ENCODE measurements at places on chromosomes 16 and 17.

DNA sequence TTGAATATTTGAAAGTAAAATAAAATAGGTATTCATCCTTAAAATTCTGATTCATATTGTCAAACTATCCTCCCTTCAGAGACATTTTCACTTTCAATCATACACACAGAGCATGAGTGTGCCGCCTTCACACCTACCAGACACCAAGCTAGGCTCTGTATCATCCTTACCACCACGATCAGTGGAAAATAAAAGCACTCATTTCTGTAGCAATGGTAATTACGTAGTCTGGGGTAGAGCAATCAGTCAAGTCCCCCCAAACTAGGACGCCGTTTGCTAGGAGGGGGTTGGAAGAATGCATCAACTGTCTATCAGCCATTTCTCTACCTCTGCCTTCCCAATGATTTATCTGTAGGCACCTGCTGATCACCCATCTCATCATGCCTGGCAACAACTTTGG is 84.6 kb upstream of the GRIN2A start:
- DNase-seq: no peak

DNA sequence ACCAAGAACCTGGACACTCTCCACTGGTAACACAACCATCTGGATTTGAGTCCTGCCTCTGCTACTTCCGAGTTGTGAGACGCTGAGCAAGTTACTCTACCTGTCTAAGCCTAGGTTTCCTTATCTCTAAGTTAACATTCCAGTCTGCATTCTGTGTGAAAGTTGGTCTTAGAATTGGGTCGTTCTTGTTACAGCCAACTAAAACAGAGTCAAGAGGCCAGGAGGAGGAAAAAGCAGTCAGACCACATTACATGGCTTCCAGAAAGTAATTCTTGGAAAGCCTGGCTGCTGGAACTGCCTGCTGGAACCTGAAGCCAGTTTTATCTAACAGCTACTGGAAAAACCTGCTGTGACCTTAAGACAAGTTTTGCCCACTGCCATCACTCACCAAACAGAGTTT is 38.4 kb upstream of the XYLT1 start:
- DNase-seq: no peak

- DNase-seq: peak; percentile 42
Observed at GRCh38 chr17:45221081-45222013, at the start of gene FMNL1. Gene FMNL1 (plus strand): TSS chr17:45221885. CDS start chr17:45222125, 240 bp downstream.

- no peak for DNase-seq
Observed at GRCh38 chr16:51815523-51815922, 664.5 kb upstream of the SALL1 start.

DNA sequence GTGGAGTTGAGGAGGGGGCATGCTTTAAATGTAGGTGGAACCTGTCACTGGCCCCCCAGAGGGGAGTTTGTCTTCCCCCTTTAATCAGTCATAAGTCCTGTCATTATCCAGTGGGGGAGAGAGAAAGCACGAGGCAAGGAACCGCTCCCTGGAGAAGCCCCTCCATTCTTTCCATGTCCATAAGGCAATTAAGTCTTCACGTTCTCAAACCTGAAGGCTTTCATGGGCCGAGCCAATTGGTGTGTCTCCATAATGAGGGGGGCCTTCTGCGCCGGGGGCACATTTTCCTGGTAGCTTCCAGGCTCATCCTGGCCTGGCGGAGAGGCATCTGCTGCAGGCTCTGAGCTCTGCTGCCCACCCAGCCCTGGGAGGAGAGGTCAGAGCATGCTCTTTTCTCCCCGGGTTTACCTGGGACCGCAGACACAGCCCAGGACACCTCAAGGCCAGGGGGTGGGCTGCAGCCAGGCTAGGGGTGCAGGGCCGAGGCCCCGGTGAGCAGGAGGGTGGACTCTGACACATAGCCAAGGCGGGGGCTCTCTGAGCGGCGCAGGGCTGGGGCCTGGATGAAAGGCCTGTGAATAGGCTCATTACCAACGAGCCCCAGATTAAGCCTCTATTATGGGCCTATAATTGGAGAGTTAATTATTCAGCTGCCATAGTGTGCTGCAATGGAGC is 42.5 kb downstream of the C16orf78 start:
- DNase-seq: peak; percentile 13

- DNase-seq: no peak
Observed at GRCh38 chr17:43359469-43360110, 39.2 kb upstream of the ARL4D start.

DNA sequence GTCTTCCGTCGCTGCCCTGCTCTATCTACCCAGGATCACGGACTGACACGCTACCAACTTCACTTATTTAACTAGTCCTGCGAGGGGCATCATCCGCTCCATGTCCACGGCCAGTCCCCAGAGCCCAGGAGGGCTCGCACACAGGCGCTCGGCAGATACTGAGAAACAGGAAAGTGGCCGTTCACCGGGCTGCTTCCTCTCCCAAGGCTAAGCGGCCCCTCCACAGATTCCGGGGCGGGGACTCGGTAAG is 388 bp downstream of the OXLD1 start:
- peak; percentile 63 for DNase-seq

GRCh38 chr17:1481736-1482135 is 10.8 kb downstream of the MYO1C start:
- DNase-seq: no peak

- DNase-seq: no peak
Observed at GRCh38 chr16:65833171-65833871, 533.2 kb upstream of the CDH5 start.

All from NCI-H82 (cell line).